ENCODE measurements at places on chromosomes 7 and 10. TPM values are rescaled to one million over a fixed set of nuclear protein-coding genes. Genes with fewer than 3 reads are reported as not detected.
A peak's percentile ranks its signal among the peaks of the same experiment; 100 is the strongest.

- no peaks in the 10 kb centered on the region for H3K36me3 ChIP-seq
- DNase-seq, result peak; percentile 73
- no peaks in the 10 kb centered on the region for H3K27me3 ChIP-seq
- no peak overlapping the region for H3K4me3 ChIP-seq
Measured at GRCh38 chr10:44386546-44387052, 1.7 kb upstream of the CXCL12 start.

GRCh38 chr7:1225441-1226185 is 7.1 kb upstream of the UNCX start:
- H3K4me1 ChIP-seq, result peaks cover 6% of the 10 kb centered on the region
- no peak overlapping the region for H3K4me3 ChIP-seq
- DNase-seq, result peak; percentile 11
- peaks cover 67% of the 10 kb centered on the region for H3K27me3 ChIP-seq

Gene TUBB8
- 0.50 TPM for total RNA-seq

- DNase-seq, result peak; percentile 37
- peak within 1 kb of the TSS; percentile 96 for H3K4me3 ChIP-seq
- peaks cover 19% of the 10 kb centered on the region for H3K4me1 ChIP-seq
- H3K27me3 ChIP-seq, result no peaks in the 10 kb centered on the region
Measured at GRCh38 chr10:3784510-3785250, at the start of gene KLF6. Gene KLF6, minus strand, starts transcription at chr10:3785209. Its CDS starts 195 bp downstream, at chr10:3785014.
